NB4 (cell line): ENCODE measurements at places on chromosomes 6 and 20.

DNA sequence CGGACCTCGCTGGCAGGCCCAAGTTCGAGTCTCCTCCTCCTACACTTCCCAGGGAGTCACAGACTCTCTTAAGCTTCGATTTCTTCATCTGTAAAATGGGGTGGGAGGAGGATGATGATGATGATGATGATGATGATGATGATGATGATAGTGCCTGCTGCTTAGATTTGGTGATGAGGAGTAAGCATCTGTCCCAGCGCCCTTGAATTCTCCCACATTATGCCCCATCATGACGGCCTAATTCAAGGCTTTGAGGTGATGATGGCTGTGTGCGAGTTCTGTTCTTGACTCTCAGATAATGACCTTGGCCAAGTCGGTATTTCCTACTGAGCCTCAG, 487 bp upstream of the KIAA1755 start:
- DNase-seq, result no peak

- no peak for DNase-seq
Measured at GRCh38 chr6:14550822-14551221, 433.2 kb downstream of the CD83 start.

GRCh38 chr6:105839266-105839665, 246.9 kb upstream of the PRDM1 start:
- DNase-seq, result no peak

GRCh38 chr20:2652724-2653555, 508 bp downstream of the NOP56 start:
- DNase-seq, result peak; percentile 32

GRCh38 chr20:3199206-3199605, 5.3 kb downstream of the DDRGK1 start:
- no peak for DNase-seq

DNA sequence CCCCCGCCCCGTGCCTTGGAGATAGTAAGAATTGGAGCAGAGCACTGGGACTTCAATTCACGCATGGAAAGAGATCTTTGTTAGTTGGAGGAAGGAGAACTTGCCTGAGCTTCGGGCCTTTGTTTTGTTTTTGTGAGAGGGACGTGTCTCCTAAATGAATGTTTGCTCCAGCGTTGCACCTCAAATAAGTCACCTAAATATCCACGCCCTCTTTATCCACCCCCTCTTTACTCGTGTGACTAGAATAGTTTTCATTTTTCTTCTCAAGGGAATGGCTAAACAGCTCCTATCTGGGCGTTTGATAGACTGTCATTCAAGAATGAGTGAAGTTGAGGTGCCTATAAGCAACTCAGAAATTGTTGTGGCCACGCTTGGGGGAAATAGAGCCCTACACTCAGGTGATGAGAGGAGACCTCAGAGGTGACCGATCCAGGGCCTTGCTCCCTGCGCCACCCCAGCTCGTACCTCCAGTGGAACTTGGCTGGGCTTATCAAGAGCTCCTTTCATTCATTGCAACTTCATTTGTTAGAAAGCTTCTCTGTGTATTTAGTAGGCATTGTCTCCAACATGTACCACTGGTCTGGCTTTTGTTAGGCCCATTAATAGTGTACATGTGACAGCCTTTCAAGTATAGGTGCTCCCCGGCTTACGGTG, 861 bp downstream of the PCMTD2 start:
- DNase-seq, result no peak

GRCh38 chr6:10951675-10952282, 64.9 kb downstream of the SYCP2L start:
- peak; percentile 43 for DNase-seq

- DNase-seq, result no peak
Measured at GRCh38 chr6:119040636-119041035, 37.8 kb downstream of the FAM184A start.

DNA sequence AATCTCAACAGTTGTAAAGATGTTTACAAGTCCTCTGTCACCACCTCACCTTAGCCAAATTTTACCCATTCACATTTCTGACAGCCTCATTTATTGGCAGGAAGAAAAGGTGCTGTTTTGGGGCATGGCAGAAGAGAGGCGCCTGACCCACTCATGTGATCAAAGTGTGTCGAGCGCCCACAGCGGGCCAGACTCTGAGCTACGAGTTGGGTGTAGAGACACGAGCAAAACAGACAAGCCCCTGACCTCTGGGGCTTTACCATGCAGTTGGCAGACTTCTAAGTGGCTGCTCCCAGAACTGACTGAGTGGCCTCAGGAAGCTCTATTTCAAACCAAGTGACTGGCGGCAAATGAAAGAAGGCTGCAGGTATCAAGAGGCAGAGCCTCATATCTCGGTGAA, 167.0 kb downstream of the SOBP start:
- no peak for DNase-seq

DNA sequence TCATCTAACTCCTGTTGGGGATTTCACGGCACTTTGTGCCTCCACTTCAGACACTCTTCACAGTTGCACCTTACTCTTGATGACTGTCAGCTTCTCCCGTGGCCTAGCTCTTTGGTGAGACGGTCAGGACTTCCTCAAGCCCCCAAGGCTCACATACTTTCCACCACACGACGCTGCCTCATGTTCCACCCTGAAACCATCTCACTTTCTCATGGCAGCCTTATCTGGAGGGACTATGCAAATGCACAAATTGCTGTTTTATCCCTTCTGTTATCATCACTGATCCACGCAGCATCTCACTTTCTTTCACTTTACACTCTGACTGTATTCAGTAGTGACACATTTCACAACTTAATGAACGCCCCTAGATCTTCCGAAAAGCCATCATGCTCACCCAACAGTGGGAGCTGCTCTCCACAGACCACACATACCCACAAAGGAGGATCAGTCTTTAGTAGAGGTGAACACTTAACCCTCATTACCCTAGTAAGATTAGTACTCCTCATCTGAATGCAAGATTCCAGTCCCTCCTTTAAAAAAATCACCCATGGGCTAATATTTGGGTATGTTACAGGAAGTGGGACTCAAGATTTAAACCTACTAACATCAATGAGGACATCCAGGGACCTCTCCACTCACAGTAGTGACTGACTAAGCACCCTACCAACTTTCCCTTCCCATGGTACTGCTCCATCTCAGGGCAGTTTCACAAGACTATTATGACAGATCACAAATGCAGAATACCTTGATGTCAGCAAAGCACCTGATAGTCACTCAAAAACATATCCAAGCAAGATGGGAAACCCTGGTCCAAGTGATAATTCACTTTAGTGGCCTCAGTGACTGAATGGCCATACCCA, 35.4 kb downstream of the FYN start:
- no peak for DNase-seq

- DNase-seq, result no peak
Measured at GRCh38 chr20:1861347-1861976, 33.7 kb upstream of the SIRPA start.

DNA sequence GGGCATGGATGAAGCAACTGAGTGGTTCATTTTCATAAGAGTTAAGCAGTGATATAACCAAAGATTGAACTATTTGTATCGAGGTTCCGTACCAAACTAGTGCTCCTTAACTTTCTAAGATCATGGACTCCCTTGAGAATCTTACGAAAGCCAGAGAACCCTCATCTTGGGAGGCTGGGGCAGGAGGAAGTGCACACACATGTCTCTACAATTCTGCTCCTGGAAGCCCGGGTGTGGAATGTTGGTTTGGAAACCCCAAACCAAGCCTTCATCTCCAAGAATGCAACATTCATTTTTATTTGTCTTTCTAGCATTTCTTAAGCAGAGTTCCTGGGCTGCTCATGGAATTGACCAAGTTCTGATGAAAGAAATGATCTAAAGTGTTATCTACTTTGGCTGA, 250.5 kb upstream of the PRND start:
- no peak for DNase-seq

- no peak for DNase-seq
Measured at GRCh38 chr6:143288923-143289322, 161.6 kb downstream of the ADAT2 start.

- DNase-seq, result no peak
Measured at GRCh38 chr20:33370291-33370690, 31.0 kb downstream of the CDK5RAP1 start.

DNA sequence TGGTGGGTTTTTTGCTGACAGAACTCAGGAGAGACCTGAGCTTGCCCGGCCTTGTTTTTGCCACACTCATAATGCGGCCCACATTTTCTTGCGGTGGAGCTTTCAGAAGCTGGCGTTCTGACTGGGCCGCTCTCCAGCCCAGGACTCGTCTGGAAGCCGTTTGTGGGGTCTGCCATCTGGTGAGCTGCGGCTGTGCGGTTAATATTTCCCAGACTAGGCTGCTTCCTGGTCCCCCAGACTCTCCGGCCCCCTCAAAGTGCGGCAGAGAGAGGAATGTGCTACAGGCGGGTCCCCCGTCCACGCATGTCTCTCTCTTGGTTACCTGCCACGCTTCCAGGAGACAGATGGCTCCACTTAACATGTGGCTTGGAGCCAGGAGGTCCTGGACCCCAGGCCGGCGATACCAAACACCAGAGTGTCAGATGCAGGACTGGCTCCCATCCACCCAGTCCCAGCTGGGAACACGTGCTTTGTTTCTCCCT, 128.9 kb upstream of the PMEPA1 start:
- no peak for DNase-seq

DNA sequence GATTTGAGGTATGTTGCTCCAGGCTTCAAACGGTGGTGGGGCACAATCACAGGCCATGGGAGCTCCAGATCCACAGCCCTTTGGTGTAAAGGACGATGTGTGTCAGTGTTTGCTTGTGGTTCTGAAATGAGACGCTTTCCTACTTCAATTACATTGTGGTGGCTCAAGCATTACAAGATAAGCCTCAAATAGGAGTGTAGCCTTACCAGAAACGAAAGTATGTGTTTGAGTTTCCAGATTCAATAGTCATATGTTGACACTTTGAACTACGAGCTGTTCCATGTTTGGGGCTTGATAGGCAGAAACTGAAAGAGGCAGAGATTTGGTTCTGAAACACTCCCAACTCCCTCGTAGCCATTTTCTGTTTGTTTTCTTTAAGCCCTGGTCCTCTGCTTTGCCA, 187.1 kb downstream of the MYLK4 start:
- no peak for DNase-seq

GRCh38 chr6:44039839-44040350, 87.4 kb downstream of the MRPL14 start:
- no peak for DNase-seq

- no peak for DNase-seq
Measured at GRCh38 chr6:108348655-108349349, 53.9 kb downstream of the AFG1L start.

GRCh38 chr6:119348748-119349360, 707 bp downstream of the MAN1A1 start:
- no peak for DNase-seq

- peak; percentile 62 for DNase-seq
Measured at GRCh38 chr6:158471339-158471738, 88.6 kb upstream of the TMEM181 start.

DNA sequence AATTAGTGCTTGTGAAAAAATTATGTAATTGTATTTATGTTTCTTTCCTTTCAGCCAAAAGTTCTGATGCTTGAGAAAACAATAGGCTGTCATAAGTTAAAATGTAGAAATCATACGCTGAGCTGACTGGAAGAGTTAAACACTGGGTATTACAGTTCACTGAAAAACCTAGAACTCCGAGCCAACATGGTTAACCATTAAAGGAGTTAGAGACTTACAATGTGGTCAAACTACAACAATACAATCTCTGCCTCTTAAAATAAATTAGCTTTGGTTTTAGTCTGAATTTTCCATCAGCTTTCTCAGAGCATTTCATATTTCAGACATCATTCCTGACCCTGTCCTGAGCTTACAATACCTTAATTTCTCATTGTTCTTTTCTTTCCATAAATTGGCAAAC, 91.0 kb downstream of the COL12A1 start:
- no peak for DNase-seq
